ENCODE measurements at places on chromosomes 5 and 9. TPM values are rescaled to one million over a fixed set of nuclear protein-coding genes. Genes with fewer than 3 reads are reported as not detected.

Gene GFI1B
- not detected for total RNA-seq

Gene TNC
- 45.8 TPM for total RNA-seq

Gene RASEF
- total RNA-seq: 0.14 TPM

Gene IL9
- total RNA-seq: not detected

Gene KIF24
- total RNA-seq: 8.3 TPM

Gene CAAP1
- 26.1 TPM for total RNA-seq

Gene ZSWIM6
- total RNA-seq: 6.8 TPM

Gene BARX1
- not detected for total RNA-seq

All from HT1080 (cell line).